ENCODE measurements at places on chromosomes 7 and 10.

DNA sequence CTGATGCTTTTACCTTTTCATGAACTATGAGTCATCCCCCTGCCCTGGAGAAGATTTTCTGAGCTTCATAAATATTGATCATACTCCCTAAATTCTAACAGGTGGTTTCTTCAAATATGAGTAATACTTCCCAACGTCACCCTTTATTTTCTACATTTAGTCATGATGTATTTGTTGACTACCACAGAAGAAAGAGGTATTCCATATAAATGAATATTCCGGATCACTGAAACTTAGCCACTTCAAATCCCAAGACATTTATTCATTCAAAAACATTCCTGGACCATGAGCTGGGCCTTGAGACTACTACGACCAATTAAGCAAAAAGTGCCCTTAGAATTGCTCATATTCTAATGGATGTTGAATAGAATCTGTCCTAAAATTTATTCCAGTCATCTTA is 395.8 kb upstream of the NPVF start:
- DNase-seq = no peak

GRCh38 chr7:155429651-155430050 is 28.3 kb upstream of the EN2 start:
- no peak for DNase-seq

GRCh38 chr10:77901743-77902142 is 24.8 kb downstream of the DLG5 start:
- no peak for DNase-seq

DNA sequence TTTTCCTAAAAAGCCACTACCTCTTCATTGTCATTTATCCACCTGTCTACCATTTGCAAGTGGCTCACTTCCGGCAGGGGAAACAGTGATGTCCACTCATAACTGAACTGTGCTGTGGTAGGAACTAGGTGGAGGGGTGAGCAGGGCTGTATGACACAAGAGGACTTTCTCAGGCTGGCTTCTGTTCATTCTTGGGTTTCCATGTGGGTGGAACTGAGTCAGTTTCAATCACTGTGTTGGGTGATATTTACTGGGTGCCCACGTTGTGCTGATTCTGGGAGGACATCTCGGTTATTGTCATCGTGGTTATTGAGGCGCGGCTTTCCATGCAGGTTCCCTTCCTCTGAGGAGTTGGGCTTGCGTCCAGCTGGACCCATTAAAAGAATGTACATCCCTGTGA is 38.8 kb downstream of the RAMP3 start:
- no peak for DNase-seq

DNA sequence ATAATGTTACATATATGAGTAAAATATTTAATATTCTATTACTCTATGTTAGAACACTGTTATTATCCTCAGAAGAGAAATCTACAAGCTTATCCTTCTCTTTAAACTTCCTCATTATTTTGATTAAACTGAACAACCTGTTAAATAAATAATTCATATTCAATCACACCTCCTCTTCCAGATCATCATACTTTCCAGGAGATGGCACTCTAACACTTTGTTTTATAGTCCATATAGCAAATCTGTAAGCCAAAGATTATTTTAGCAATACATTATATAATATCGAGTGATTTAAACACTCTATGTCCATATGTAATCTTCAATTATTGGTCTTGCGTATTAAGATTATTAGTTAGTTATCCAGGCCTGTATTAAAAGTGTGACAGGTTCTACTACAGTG is 694.1 kb downstream of the ANKRD7 start:
- DNase-seq = no peak

- peak; percentile 49 for DNase-seq
Measured at GRCh38 chr10:63166742-63167258, 33.7 kb downstream of the NRBF2 start.

DNA sequence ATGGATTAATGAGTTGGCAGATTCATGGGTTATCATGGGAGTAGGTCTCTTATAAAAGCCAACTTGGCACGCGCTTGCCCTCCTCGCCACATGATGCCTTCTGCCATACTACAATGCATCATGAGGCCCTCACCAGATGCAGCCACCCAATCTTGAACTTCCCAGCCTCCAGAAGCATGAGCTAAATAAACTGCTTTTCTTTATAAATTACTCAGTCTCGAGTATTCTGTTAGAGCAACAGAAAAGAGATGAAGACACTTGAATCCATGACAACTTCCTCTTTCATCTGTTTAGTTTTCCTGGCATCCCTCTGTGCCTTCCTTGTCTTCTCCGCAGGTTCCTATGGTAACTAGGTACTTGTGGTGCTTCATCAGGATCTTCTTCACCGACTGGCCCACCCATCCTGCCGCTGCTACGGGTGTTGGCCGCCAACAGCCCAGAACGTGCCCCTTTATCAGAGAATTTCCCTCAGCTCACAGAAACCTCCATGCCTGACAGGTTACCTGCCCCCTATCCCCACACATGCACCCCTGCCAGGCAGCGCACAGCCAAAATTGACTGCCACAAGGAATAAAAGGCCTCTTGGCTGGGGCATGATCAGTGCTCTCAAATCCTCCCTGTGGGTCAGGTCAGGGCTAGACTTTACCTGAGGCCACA is 28.0 kb upstream of the PPIF start:
- DNase-seq = no peak

DNA sequence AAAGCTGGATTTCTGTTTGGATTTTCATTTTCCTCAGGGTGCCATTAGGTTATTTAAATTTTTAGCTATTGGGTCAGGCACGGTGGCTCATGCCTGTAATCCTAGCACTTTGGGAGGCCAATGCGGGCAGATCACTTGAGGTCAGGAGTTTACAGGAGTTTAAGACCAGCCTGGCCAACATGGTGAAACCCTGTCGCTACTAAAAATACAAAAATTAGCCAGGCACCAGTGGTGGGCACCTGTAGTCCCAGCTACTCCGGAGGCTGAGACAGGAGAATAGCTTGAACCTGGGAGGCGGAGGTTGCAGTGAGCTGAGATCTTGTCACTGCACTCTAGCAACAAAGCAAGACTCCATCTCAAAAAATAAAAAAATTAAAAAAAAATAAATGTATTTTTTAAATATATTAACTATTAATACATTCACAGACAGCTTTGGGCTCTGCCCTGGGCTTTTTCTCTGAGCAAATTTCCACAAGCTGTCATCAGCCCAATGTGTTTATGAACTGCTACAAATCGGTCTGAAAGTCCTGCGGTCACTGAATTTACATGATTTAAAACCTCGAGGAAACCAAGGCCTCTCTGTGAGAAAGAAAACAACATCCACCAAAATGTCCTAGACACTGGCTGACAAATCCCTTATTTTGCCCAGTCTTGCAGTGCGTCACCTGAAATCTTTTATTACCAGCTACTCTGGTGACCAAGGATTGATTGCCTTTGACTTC is 19.2 kb upstream of the PLEKHS1 start:
- no peak for DNase-seq

GRCh38 chr10:62377966-62378365 is 3.8 kb downstream of the ZNF365 start:
- DNase-seq = no peak

DNA sequence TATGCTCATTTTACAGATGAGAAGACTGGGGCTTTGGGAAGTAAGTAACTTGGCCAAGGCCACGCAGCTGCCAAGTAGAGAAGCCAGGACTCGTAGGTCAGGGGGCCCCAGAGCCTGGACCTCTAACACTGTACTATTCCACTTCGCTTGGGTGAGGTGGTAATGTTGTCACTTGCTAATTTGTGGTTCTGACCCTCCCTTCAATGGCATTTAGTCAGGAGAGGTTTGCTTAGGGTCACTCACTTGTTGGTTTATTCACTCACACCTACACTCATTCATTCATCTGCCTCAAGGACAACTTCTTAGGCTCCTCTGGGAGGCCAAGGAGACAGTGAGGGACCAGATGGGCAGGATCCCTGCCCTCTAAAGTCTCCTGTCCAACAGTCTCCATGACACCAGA is 21.3 kb downstream of the BTBD16 start:
- DNase-seq = no peak

DNA sequence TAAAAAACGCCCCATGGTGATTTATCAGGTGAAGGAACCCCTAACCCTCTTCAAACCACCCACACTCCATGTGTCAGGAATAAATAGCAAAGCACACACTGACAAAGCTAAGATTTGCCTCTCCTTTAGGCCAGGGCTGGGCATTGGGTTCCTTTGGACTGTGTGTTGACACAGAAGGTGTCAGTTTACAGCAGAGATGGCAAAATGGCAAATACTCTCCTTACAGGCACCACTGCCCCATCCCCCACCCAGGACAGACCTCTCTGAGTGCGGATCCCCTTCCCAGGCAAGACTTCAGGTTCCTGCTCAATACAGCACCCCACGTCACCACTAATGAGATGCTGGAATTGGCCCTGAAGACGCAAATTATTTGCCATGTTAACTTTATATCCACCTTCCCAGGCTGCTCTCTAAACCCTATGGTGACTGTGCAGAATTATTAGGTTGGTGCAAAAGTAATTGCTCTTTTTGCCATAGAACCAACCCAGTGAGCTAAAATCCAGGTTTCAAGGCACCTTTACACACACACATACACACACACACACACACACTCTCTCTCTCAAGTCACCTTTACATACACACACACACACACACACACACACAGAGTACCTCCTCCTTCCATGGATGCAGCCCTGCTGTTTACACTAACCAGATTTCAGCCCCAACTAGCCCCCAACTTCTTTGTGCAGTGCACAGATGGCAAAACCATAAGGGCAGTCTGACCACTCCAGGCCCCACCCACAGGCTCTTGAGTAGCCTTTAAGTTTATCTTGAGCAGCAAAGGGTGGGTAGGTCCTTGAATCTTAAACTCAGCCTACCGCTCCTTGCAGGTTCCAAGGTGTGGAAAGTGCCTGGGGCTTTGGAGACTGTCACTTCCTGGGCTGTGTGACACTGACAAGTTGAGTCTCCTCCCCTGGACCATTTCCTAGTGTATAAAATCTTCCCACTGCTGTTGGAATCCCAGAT is 4.0 kb upstream of the ZCCHC24 start:
- DNase-seq = no peak

DNA sequence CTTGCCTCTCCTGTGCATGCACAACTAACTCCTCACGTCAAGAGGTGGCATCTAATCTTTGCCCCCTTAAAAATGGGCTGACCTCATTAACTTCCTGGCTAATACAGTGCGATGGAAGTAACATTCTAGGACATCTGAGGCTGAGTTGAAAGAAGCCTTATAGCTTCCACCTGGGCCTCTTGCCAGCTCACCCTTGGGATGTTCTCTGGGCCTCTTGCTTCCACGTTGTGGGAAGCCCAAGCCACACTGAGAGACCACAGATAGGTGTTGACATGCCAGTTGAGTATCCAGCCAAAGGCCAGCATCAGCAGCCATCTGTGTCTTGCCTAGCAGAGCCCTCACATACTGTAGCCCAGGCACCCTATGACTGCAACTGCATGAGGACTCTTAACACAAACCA is 60.8 kb upstream of the GDF10 start:
- no peak for DNase-seq

DNA sequence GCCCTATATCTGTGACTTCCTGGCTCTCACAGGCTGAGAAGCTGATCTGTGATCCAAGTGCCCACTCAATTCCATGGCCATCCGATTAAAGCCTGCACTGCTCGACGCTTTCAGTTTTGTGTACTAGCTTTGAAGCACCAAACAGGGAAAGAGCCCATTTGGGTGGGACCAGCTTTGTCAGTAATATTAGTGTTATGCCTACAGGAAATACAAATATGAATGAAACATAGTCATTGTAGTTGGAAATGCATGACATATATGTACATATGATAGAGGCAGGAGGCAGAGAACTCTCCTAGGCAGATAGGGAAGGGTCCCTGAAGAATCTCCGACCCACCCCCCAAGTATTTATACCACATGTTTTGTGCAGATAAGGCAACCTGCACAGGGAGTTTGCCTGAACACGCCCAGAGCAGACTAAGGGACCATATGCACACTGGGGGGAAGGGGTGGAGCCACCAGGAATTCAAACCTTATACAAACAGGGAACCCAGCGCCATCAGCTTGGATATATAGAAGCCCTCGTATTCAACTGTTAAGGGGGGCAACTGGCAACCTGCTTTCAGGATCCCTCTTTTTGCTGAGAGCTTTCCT is 653.2 kb downstream of the PARD3 start:
- DNase-seq = no peak

DNA sequence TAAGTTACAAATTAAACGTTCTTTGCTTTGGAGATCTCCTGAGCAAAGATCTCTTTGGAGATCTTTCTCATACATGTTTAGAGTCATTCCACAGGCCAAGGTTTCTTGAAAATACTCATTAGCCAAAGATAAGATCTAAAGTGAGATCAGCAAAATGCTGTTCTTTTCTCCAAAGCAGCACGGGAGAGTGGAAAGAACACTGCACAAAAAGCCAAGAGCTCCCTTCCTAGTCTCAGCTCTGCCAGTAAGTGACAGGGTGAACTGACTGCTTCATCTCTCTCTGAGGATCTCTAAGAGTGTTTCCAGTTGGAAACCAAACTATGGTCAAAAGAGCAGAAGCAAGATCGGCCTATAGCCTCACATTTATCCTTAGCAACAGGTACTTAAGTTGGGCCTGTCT is 168.4 kb upstream of the ASAH2 start:
- no peak for DNase-seq

- no peak for DNase-seq
Measured at GRCh38 chr7:150742286-150742968, 5.2 kb downstream of the GIMAP5 start.

DNA sequence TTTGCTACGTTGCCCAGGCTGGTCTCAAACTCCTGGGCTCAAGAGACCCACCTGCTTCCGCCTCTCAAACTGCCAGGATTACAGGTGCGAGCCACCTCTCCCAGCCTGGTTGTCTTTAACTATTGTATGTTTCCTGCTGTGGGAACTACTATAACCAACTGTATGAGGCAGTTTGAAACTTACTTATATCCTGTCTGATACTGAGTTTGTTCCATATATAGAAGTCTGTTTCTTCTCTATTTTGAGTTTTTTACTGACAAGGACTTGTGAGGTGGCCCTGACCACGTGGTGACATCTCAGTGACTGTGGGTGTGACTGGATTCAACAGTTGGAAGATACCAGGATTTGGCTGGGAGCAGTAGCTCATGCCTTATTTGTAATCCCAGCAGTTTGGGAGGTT is 14.2 kb downstream of the FBH1 start:
- DNase-seq = no peak

- no peak for DNase-seq
Measured at GRCh38 chr10:51030480-51030879, 43.8 kb upstream of the PRKG1 start.

- no peak for DNase-seq
Measured at GRCh38 chr7:71301167-71301566, 169.2 kb downstream of the GALNT17 start.
